Colonic mucosa (tissue), 4 donors: ENCODE measurements at places on chromosomes 2 and 18. TPM values are rescaled to one million over a fixed set of nuclear protein-coding genes. Genes with fewer than 3 reads are reported as not detected.

GPR155 gene
- total RNA-seq: 1.3 TPM

CCDC148 gene
- 0.49 TPM for total RNA-seq

SKOR2 gene
- total RNA-seq: not detected

C2orf81 gene
- total RNA-seq: 1.1 TPM

MYOM1 gene
- total RNA-seq: 7.9 TPM

AP1S3 gene
- total RNA-seq: 12.0 TPM
